CD4-positive, alpha-beta T cell treated with Interleukin-21 for 1 hour (primary cell): ENCODE measurements at places on chromosomes 16 and 17.
A peak's percentile ranks its signal among the peaks of the same experiment; 100 is the strongest.

- DNase-seq: no peak
Observed at GRCh38 chr17:17062356-17062755, 20.1 kb downstream of the MPRIP start.

GRCh38 chr17:77783991-77784820 lies 174.3 kb upstream of the TNRC6C start:
- peak; percentile 83 for DNase-seq

DNA sequence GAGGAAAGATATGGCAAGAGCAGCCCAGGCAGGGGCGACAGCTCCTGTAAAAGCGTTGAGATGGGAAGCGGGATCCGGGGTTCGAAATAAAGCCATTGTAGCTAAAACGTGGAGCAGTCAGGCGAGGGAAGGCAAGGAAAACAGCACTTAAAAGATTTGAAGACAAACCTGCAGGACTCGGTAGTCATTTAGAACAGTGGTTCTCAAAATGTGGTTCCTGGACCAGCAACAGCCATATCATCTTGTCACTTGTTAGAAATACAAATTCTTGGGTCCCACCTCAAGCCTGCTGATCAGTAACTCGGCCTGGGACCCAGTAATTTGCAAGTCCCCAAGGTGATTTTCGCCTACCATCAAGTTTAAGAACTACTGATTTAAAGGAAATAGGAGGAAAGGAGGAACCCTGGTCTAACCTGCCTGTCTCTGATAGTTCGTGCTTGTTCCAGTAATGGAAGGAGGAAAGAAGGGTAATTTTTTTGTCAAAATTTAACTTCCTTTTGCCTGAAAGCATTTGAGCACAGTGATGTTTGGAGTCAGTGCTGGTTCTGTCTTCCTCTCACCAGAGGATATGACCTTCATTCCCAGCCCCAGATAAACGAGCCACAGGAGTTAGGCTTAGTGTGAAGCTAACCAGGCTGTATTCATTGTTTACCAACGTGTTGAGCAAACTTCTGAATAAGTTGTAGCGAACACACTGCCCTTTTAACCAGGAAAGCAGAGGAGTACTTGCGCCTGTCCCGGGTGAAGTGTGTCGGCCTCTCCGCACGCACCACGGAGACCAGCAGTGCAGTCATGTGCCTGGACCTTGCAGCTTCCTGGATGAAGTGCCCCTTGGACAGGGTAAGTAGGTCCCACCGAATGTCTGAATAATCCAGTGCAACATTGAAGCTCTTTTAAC lies 1.1 kb downstream of the ORC6 start:
- DNase-seq: no peak

GRCh38 chr16:55009581-55009980 lies 78.9 kb downstream of the IRX5 start:
- DNase-seq: no peak

GRCh38 chr17:77011173-77012011 lies 129.4 kb upstream of the SEC14L1 start:
- DNase-seq: peak; percentile 57

DNA sequence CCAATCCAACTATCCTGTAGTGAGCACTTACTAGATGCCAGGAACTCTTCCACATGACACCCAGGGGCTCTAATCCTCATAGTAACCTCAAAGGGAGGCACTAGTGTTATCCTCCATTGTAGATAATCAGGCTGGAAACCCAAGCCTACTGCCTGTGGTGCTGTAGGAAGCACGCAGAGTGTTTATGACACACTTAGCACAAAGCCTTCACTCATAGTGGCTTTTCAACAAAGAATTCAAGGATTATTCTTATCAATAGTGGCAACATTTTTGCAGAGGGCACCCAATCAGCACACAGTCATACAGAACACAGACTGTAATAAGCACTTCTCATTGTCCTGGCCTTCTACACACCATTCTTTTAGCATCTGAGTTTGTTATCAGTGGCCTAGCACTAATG lies 18.5 kb upstream of the SOX9 start:
- no peak for DNase-seq

- DNase-seq: no peak
Observed at GRCh38 chr16:25478476-25478875, 213.3 kb upstream of the HS3ST4 start.

DNA sequence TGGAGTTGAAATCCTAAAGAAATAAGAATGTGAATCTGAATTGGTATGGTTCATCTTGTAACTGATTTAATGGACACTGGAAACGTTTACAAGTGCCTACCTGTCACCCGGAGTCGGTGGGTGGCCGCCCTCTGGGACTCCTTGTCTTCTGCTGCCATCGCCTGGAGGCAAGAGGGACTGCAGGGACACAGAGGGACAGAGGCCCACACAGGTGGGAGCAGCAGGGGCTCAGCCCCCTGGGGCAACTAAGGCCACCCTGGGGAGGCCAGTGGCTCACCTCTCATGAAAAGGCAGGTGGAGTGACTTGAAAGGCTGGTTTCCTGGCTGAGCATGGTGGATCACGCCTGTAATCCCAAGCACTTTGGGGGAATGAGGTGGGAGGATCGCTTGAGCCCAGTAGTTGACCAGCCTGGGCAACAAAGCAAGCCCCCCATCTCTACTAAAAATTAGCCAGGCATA lies 23.2 kb downstream of the TMEM92 start:
- peak; percentile 81 for DNase-seq

- DNase-seq: no peak
Observed at GRCh38 chr16:66081775-66082366, 284.6 kb upstream of the CDH5 start.

DNA sequence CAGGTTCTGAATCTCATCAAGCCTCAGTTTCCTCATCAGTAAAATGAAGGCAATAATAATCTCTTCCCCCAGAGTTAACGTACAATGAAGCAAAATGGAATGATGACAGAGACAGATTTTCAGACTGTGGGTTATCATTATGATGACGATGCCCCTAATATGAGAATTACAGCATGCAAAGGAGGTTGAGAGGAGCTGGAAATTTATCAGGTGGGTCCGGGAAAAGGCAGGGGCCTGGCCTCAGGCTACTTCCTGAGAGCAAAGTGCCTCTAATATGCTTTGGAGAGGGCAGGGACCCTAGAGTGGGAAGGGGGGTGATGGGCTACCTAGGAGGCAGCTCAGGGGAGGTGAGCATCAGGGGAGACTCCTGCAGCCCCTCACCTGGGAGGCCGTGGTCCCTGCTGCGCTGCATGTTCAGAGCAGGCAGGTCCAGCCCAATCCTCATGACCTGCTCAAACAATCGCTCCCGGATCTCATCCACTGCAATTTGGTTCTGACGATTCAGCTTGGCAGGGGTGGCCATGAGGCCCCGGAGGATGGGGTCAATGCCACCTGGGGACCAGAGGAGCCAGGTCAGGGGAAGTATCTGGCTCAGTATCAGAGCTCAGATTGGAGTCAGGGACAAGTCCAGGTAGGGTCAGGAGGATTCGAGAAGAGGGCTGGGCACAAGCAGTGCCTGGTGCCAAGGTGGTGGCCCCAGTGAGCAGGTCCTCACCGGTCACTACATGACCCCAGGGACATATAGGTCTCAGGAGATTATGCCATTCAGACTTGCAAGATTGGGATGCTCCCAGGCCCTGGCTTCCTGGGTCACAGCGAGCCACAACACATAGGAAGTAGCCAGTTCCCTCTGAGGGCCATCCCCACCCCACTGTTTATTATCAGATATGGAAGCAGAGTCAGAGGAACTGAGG lies 8.1 kb downstream of the MPO start:
- DNase-seq: no peak

GRCh38 chr17:3440451-3440850 lies 6.8 kb upstream of the OR1E2 start:
- no peak for DNase-seq

DNA sequence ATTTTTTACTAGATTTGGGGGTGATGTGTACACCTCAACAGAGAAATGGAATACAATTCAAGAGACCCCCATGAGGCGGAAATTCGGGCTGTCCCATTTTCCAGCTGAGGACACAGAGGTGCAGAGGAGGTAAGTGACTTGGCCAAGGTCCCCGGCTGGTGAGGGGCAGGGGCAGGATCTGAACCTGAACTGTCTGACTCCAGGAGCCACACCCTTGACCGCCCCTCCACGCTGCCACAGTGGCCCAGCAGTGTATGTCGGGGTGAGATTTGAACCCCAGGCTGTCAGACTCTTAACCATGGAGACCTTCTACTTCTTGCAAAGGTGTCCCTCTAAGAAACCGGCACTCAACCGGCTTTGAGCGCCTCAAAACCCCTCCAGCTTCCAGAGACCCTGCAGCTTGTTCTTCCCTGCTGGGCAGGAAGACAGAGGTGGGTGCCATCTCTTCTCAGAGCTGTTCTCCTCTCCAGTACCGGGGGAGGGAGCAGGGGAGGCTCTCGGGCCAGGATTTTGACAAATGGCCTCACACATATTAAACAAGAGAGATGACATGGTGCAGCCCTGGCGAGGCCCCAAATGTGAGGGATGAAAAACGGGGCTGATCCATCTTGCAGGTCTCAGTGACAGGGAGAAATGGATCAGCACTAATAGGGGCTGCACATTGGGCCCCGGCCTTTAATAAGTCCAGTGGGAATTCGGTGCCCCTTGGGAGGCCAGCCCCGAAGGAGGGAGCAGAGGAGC lies 222.3 kb downstream of the GSG1L start:
- DNase-seq: no peak

- no peak for DNase-seq
Observed at GRCh38 chr17:9828296-9829295, 2.9 kb downstream of the GLP2R start.

GRCh38 chr17:33121272-33121671 lies 129.6 kb downstream of the SPACA3 start:
- no peak for DNase-seq

- peak; percentile 61 for DNase-seq
Observed at GRCh38 chr17:65228734-65229620, 91.8 kb downstream of the RGS9 start.

DNA sequence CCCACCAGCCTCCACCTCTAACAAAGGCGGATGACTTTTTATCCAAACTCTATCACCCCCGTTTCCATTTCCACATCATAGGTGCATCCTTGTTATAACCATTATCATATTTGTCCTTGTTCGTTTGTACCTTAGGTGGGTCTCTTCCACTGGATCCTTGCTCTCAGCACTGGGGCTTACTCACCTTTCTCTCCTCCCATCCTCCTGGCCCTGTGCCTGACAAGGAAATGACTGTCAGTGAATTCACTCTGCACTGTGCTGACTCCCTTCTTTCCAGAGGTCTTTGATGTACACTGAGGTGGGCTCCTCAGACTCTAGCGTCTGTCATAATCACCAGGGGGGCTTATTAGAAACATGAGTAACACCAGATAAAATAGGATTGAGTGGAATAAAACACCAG lies 3.1 kb downstream of the GSG1L2 start:
- DNase-seq: no peak

GRCh38 chr17:35784895-35785294 lies 10.5 kb downstream of the MMP28 start:
- no peak for DNase-seq

DNA sequence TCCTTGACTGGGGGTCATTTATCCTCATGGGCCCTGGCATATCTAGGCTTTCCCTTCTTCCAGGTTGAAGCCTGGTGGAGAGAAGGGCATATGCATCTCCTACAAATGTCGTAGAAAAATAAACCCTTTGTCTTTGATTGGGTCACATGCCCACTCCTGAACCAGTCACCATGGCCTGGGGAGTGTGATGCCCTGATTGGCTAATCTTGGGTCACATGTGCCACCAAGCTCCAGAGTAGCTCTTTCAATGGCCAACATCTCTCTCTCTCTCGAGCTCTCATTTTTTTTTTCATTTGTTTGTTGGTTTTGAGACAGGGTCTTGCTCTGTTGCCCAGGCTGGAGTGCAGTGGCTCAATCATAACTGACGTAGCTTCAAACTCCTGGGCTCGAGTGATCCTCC lies 5.6 kb upstream of the XPO6 start:
- DNase-seq: no peak

DNA sequence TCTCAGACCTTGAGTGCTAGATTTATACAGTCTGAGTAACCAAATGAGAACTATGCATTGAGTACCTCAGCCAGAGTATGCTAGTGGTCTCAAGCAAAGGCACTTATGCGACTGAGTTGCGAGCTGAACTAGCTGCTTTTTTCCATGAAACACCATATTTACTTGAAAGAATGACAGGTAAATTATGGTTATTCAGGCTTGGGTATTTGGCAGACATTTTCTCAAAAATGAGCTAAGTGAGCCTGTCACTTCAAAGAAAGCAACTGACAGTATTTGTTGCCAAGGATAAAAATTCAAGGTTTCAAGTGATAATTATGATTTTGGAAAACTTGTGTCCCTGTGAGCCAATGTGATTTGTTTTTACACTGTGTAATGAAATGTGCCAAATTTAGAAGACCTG lies 19.3 kb downstream of the CACNG3 start:
- DNase-seq: no peak

GRCh38 chr17:57920916-57921703 lies 34.1 kb downstream of the CUEDC1 start:
- DNase-seq: no peak
